Epithelial cell of proximal tubule (primary cell): ENCODE measurements at places on chromosomes 16 and 17. TPM values are rescaled to one million over a fixed set of nuclear protein-coding genes. Genes with fewer than 3 reads are reported as not detected.

DNA sequence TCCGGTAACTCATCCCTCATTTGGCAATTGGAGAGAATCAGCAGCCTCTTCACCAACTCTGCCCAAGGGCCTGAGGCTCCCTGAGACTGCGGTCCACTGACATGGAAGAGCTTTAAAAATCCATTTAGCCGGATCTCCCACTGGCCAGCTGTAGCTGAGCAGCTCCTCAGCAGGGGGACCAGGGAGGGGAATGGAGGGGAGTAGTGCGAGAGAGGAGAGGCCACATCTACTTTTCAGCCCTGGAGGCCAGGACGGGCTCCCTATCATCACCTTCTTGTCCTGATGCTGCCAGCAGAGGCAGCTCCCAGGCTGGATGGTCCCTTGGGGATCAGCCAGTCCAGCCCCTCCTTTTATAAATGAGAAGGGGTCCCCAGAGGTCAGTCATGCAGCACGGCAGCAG, 25.0 kb upstream of the SPPL2C start:
- DNase-seq = no peak

DNA sequence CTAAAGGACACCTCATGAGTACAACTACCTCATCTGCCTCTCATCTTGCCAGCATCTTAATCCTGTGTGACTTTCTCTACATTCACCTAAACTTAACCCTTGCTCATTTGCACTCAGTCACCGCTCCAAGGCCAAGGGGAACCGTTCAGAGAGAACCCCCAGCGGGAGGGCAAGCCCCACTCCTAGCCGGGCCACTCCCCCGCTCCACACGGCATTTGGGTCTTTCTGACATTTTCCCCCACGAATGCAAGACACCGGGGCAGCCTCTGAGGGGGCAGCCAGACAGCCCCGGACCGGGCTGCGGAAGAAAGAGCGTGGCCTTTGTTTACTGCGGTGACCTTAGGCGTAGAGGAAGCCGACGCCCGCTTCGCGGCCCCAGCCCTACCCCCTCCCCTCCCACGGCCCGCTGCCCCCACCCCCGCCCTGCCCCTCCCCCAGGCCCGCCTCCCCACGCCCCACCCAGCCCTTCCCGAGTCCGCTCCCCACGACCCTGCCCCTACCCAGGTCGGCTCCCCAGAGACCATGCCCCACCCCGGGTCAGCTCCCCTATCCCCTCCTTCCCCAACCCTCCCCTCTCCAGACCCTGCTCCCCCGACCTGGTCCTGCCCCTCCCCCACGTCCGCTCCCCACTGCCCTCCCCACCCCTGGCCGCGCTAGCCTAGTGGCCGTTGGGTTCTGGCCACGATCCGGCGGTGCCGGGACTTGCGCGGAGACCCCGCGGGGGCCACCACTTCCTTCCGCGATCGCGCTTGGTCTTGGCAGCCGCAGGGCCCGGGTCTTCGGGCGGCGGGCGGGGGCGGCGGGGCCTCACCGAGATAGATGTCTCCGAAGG, 789 bp downstream of the CSNK1D start:
- no peak for DNase-seq

- no peak for DNase-seq
Measured at GRCh38 chr16:759110-759910, 1.2 kb upstream of the MSLN start.

FAAP100 gene
- total RNA-seq = 33.8 and 38.2 TPM in 2 replicates
